H1 (cell line): ENCODE measurements at places on chromosomes 1 and 21.

DNA sequence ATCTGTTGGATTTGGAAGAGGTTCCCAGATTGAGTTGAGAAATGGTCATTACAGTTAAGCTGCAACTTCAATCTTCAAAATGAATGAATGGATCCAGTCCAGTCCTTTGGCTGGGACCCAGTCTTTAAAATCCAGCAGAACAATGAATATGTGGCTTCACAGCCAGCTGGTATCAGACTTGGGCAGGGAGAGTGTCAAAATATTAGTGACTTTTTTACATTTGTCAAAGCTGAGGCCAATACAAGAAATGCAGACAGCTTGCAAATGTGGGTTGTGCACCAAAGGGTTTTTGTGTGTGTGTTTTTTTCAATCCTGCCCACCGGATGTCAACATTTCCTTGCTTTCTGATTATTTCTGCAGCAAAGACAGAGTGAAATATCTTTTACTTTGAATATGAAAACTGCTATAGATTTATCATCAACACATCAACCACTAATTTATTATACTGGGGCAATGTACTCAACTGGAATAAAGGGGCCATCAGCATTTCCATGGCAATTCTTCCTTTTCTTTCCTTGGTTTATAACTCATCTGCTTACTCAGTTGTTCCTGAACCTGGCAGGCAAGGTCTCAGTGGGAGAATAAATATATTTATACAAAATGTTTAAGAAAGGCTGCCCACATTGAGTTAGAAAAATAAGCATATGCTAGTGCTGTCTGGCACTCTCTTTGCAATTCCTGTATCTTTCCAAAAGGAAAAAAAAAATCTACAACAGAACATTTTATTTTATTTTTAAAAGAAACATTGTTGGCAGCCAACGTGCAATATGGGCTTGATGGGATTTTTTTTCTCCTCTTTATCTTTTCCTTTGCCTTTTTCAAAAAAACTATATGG is 491.6 kb upstream of the C1orf87 start:
- DNase-seq = no peak

- no peak for DNase-seq
These were observed 62.3 kb downstream of the PRKACB start for GRCh38 chr1:84206375-84206774.

GRCh38 chr1:210464519-210465039 is 135.9 kb downstream of the HHAT start:
- DNase-seq = no peak

DNA sequence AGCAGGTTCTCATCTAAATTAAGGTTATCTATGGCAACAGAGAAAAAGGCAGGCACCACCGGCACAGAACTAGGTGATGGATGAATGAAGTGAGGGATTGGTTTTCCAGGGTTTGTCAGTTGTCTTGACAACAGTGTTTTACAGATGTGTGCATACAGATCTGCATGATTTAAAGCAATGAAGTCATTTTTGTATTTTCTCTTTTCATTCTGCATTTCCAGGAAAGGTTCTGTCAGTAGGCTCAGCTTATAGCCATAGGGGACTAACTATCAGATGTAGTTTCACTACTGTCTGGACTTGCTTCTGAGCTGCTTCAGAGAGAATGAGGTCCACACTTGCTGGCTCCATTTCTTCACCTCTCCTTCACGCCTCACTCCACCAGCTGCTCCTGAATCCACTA is 98.2 kb upstream of the LMO4 start:
- no peak for DNase-seq

DNA sequence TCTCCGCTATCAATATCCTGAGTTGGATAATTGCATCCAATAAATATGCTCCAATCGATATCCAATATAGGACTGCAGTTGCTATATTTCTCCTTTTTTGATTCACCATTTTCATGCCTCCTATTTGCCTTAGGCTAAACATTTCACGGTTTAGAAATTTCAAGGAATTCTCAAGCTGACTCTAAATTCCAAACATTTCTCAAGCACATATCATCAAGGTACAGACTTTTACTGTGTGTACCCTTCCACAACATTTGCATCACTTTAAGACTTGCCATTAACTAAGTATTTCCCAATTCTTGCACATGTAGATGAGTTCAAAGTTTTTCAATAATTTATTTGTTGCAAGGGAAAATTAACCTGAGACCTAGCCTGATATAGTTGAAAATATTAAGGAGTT is 795.2 kb upstream of the TMPRSS15 start:
- no peak for DNase-seq

DNA sequence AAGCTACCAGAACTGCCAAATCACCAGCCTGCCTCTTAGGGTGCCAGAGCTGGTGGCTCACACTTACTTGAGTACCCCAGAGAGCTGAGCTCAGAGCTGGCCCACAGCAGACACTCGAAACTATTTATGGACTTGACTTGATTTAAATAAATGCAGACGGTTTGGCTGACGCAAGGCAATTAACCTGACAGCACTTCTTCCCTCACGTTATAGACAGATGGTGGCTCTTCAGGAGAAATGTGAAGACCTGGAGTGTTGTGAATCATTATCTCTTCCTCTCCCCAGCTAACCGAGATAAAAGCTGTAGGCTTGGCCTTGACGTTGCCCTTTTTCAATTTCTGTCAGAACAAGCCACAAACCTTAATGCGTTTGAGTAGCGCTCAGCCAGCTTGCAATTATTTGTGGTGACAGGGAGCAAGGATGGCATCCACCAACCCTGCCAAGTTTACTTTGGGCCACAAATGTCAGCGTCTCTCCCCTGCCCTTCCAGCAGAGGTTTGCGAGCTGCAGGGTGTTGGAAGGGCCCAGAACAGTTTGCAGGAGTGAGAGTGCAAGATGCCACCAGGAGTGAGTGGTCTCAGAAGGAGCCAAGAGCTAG is 34.0 kb upstream of the BCAR3 start:
- no peak for DNase-seq
